ENCODE measurements at places on chromosomes 3 and 15. TPM values are rescaled to one million over a fixed set of nuclear protein-coding genes. Genes with fewer than 3 reads are reported as not detected.

The NANOGP8 gene
- total RNA-seq = not detected

- DNase-seq = peak; percentile 50
These were observed 53.4 kb upstream of the SEC13 start for GRCh38 chr3:10374311-10374710.

The CCR9 gene
- total RNA-seq = not detected

GRCh38 chr3:119700269-119700919, 2.4 kb upstream of the CFAP91 start:
- peak; percentile 30 for DNase-seq

DNA sequence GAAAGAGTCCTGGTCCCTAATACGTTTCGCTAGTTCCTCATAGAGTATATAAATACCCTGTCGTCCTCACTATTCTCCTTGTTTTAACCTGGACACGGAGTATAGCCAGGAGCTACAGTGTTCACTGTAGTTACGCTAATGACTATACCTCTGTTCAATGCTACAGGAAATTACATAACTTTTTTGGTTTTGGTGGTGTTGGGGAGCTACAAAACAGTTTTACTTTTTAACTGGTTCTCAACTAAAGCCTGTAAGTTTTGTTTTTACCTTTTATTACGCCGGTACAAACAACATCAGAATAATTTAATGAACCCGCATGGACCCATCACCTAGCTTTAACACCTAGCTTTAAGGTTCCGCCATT, 1.5 kb downstream of the LMLN start:
- no peak for DNase-seq

- DNase-seq = peak; percentile 32
These were observed 71.5 kb downstream of the CERS3 start for GRCh38 chr15:100457201-100457600.

The NLGN1 gene
- total RNA-seq = 20.1 TPM

GRCh38 chr15:29135309-29135657, 134.3 kb downstream of the NSMCE3 start:
- peak; percentile 14 for DNase-seq

DNA sequence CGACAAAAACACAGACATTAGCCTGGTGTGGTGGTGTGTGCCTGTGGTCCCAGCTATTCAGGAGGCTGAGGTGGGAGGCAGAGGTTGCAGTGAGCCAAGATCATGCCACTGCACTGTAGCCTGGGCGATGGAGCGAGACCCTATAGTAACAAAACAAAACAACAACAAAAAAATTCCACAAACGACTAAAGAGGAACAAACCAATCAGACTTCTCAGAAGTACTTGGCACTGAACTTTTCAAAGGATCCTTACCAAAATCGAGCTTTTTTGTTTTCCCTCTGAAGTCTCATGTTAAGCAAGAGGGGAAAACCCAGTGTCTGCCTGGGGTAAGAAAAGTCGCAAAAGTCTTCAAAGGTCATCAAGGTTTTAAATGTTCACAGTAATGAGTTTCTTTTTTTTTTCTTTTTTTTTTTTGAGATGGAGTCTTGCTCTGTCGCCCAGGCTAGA, 30.1 kb upstream of the TFRC start:
- no peak for DNase-seq

- DNase-seq = no peak
These were observed 43.5 kb downstream of the FMN1 start for GRCh38 chr15:33150971-33151370.

The TBC1D5 gene
- total RNA-seq = 69.9 TPM

The GPR176 gene
- total RNA-seq = 307 TPM

The KBTBD13 gene
- total RNA-seq = not detected

Measured in GM23248 (cell line).